AG20443 (cell line): ENCODE measurements at places on chromosomes 2 and 18.

- no peak for DNase-seq
Observed at GRCh38 chr2:8214036-8214615, 467.7 kb upstream of the ID2 start.

DNA sequence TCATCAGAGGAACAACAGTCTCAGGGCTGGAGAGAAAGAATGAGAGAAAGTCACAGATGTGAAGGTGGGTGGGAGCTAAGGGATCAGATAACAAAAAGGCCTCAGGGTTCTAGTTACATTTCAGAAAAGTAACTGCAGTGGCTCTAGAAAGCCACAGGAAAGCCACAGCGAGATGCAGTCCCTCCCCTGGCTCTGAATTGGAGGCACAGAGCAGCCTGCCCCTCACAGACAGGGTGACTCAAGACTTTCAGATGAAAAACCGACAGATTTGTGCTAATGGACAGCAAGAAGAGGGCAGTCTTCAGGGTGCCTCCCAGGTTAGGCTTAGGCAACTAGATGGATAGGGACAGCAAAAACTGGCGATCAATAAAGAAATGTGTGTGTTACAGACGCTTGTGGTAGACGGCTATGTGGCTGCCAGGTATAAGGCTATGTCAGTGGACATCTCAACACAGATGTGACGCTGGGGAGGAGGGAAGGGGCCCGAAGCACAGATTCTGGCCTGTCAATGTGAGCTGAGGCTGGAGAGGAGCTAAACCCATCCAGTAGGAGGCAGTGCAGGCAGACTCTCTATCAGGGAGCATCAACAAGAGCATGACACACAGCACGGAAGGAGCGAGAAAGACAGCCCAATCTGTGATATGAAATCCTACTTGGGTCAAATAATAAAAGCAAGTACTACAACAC is 26.2 kb downstream of the UNC50 start:
- no peak for DNase-seq

GRCh38 chr18:61972389-61973264 is 79.8 kb upstream of the RNF152 start:
- DNase-seq = no peak

DNA sequence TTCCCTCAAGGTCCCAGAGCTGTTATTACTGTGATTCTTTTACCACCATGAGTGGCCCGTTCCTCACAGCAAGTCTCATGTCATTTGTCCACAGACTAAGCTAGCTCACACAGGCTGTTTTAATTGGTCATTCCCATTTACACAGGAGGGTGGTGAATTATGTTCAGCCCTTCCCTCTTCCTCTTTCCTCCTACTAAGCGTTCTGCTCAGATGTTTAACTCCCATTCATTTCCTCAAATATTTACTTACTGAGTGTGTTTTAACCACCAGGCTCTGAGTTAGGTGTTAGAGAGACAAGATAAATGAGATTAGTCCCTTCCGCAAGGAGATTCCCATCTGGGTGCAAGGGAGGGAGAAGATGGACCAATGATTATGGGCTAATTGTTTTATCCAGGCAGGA is 403.6 kb upstream of the ACVR2A start:
- DNase-seq = no peak

- DNase-seq = no peak
Observed at GRCh38 chr18:76654577-76654976, 159.5 kb upstream of the ZNF516 start.
